ENCODE measurements at places on chromosomes 16 and 17.

- no peak for DNase-seq
Measured at GRCh38 chr17:46148247-46148646, 45.0 kb downstream of the KANSL1 start.

DNA sequence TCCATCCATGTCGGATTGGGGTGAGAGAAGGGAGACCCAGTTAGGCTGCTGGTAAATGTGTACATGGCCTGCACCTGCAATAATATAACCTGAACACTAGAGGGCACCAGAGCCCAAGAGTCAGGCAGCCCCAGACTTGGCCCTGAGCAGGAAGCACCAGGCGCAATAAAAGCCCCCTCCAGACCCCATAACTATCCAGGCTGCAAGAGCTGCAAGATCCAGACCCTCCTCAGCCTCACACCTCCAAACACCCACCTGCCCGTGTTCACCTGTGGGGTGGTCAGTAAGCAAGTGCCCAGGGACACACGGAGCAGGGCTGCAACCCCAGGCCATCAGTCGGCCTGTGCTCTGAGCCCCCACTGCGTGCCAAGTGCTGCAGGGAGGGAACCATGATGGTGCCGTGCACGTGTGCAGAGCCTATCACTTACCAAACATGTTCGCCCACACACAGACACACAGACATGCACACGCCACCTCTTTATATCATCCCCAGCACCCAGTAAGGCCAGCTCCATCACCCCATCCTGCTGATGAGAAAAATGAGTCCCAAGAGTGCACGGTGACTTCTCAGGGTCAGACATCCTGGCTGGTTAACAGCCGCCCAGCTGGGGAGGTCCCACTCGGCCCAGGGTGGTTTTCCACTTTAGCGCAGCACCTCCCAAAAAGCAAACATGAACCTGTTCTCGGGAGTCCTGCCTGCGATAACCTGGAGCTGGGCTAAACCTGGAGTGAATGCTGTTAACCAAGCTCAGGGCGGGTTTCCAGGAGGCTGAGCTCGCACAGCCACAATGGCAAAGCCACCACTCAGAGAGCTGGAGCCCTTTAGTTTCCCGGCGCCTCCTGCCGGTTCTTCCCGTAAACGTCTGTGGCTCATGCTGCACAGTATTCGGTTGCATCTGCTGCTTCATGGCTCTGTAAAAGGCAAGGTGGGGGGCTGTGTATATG, 439.8 kb downstream of the SOX9 start:
- DNase-seq, result peak; percentile 17

- no peak for DNase-seq
Measured at GRCh38 chr17:41284546-41284945, 9.0 kb downstream of the KRTAP9-7 start.

DNA sequence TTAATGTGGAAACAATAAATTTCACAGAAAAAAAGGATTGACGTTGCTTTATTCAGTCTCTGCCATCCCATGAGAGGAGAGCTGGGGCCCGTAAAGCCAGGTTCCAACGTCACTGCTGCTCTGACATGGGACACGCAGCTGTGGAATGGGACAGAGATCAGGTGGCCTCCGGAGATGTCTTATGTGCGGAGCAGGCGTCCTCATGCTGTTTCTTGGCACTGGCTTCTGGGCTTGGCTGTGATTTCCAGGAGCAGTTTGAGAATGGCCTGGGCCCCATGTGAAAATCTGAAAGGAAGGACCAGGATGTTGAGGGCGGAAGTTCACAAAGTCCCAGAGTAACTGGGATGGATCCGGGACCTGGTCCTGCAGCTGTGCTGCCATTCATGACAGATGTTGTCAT, 32.4 kb downstream of the NDEL1 start:
- DNase-seq, result no peak

DNA sequence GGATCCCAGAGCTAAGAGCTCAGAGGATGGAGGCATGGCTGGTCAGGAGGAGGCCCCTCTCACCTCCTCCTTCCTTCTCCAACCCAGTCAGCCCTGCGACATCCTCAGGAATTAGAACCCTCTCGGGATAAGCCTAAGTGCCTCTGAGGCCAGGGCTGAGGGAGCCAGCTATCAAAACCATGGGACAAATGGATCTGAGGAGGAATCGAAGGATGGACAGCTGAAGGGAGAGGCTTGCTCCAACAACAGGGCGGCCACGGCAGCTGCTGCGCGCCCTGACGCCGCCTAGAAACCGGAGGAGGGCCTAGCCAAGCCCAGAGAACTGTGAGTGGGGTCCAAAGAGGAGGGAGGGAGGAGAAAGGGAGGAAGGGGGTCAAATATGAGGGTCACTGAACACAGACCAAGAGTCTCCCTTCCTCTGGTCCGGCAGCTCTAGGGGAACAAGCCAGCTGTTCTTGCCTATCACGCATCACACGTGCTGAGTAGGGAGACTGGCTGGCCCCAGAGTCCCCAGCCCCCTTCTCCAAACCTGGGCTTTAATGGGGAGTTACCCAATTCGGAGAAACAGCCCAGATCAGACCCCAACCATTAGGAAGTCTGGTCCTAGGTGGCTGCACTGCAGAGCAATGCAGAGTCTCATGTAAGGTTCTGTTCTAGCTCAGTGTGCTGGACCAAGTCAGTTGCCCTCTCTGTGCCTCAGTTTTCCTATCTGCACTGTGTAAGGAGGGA, 5.9 kb upstream of the HOXB13 start:
- DNase-seq, result no peak

DNA sequence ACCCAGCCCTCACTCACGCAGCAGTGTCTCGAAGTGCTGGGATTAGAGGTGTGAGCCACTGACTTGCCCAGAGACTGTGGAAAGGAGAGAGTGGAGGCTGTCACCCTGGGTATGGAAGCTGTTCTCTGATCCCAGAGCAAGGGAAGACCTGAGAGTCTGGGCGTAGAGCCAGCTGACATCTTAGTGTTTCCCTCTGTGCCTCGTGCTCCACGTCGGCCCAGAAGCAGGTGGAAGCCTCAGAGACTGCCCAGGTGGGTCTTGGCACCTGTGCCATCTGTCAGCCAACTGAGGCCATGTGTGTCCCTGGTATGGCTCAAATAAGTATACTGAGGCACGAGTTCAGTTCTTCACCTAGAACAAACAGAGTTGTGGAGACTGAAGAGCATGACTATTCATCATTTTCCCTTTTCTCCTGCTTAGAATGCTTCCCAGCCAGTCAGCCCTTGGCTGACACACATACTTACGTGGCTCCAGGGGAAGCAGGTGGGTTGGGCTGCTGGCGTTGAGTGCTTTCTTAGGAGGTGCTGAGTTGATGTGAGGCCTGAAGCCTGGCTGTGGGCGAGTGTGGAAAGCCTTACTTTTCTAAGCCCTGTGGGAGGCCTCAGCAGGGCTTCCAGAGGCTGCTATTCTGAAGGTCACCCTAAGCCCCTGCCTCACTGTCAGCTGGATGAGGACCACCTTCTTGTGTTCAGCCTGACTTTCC, 8.1 kb downstream of the CTRL start:
- no peak for DNase-seq

GRCh38 chr17:38920374-38921291, 4.8 kb upstream of the LASP1NB start:
- no peak for DNase-seq

DNA sequence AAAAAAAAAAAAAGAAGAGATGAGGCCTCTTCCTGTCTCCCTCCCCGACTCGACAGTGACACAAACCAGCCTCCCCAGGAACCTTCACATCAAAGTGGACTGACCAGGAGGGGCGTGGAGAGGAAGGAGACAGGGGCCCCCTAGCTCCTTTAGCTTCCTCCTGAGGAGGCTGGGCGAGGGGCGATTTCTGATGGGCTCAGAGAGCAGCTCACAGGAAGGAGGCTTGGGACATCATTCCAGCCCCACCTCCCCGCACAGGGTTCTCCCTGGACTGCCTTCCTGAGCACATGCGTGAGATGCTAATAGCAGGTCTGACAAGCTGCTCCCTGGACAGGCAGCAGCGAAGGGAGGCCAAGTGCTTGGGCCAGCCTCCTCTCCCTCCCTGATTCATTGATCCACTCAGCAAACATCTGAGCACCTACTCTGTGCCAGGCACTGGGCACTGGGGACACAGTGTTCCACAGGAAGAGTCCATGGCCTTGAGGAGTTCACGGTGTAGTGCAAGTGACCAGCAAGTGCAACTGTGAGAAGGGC, 14.4 kb upstream of the DOK4 start:
- DNase-seq, result no peak

- no peak for DNase-seq
Measured at GRCh38 chr16:693766-694165, 3.6 kb upstream of the WDR24 start.

DNA sequence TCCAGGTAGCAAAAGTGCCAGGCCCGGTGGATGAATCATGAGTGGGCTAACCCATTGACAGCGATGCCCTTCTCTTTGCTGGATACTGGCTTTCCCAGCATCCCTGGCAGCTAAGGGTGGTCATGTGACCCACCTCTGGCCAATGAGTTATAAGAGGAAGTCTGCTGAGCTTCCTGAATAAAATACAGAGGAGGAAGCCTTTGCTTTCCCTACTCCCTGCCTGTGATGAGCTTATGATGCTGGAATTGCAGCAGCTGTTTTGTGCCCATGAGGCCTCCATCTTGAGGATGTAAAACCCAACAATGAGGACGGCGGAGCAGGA, 15.0 kb upstream of the ATP2A3 start:
- no peak for DNase-seq

GRCh38 chr17:65444049-65444448, 117.4 kb downstream of the AXIN2 start:
- DNase-seq, result no peak

GRCh38 chr16:21159281-21159951, 942 bp downstream of the LDAF1 start:
- no peak for DNase-seq

DNA sequence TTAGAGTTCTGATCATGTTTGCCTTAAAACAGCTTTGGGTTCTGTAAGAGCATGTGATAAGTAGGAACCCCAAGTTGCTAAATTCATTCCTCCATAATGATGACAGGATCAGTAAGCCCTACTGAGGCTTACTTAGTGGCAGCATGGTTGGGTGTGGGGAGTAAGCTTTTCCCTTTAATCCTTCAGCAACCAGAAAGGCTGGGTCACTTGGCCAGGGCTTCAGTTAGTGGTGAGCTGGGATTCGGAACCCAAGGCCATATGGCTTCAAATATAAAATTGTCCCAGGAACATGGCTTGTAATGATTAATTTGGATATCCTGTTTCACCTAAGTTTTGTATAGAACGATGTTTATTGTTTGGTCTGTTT, 850 bp downstream of the GINS3 start:
- no peak for DNase-seq
